ENCODE measurements at places on chromosomes 2 and 18. TPM values are rescaled to one million over a fixed set of nuclear protein-coding genes. Genes with fewer than 3 reads are reported as not detected.
A peak's percentile ranks its signal among the peaks of the same experiment; 100 is the strongest.

Gene LIPG
- 0.49 TPM for polyA plus RNA-seq

Gene MTCL1
- polyA plus RNA-seq = 18.4 TPM

Gene HRH4
- polyA plus RNA-seq = not detected

DNA sequence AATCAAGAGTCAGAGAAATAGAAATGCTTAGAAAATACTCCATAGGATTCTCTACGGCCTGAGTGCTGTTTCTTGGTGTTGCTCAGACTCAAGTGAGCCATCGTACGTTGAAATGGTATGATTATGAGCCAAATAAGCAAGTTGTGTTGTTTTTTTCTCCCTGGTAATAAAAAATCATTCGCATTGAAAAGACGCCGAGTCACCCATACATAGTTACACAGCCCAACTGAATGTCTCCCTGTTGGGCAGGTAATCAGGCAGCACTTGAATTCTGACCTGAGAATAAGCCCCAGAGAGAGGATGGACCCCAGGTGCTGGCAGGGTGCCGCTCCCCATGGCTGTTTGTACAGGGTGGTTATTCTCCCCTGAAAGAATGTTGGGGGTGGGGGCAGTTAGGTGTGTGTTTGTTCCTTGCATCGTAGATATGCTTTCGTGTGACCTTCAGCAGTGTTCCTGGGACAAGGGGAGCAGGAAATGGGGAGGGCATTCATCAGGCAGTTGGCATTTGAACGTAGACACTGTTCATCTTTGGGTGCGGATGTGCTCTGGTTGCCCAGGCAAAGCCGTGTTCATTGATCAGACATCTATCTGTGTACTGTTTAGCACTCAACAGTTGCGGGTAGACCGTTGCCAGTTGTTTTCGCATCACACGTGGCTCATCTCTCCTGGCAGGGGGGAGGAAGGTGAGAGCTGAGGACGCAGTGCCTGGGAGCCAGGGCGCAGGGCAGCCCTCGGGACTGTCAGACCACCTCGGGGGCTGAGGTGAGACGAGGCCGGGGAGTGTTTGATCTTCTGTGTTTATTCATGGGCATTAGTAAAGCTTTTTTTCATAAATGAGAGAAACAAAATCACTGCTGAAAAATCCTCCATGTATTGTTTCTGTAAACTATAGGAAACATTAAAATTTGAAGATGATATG lies 27.3 kb downstream of the MTCL1 start:
- DNase-seq = peak; percentile 24

GRCh38 chr2:205216092-205216491 lies 466.2 kb upstream of the NRP2 start:
- no peak for DNase-seq
